ENCODE measurements at places on chromosomes 6 and 20.

- DNase-seq, result no peak
Observed at GRCh38 chr20:19964289-19965265, 52.6 kb upstream of the NAA20 start.

- DNase-seq, result no peak
Observed at GRCh38 chr20:312067-312466, 13.3 kb upstream of the SOX12 start.

- DNase-seq, result no peak
Observed at GRCh38 chr6:28563430-28564095, 37.9 kb downstream of the GPX5 start.

- DNase-seq, result no peak
Observed at GRCh38 chr6:34236131-34236442, 586 bp upstream of the HMGA1 start.

GRCh38 chr6:7993952-7994351 is 70.2 kb downstream of the BLOC1S5 start:
- no peak for DNase-seq

Measured in muscle of back (tissue), 13 donors.